Psoas muscle (tissue), 8 donors: ENCODE measurements at places on chromosomes 7 and 10.

- no peak for DNase-seq
These were observed 189.3 kb downstream of the CTNNA3 start for GRCh38 chr10:67506757-67507091.

- no peak for DNase-seq
These were observed 138.9 kb upstream of the CDK13 start for GRCh38 chr7:39811161-39811614.

DNA sequence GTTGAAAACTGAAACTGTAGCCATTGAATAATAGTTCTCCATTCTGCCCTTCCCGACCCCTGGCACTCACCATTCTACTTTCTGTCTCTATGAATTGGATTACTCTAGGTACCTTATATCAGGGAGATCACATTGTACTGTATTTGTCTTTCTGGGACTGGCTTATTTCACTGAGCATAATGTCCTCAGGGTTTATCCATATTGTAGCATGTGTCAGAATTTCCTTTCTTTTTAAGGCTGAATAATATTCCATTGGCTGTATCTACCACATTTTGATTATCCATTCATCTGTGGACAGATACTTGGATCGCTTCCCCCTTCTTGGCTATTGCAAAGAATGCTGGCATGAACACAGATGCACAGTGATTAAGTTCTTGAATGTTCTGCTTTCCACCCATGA, 107.4 kb downstream of the CDH23 start:
- no peak for DNase-seq

DNA sequence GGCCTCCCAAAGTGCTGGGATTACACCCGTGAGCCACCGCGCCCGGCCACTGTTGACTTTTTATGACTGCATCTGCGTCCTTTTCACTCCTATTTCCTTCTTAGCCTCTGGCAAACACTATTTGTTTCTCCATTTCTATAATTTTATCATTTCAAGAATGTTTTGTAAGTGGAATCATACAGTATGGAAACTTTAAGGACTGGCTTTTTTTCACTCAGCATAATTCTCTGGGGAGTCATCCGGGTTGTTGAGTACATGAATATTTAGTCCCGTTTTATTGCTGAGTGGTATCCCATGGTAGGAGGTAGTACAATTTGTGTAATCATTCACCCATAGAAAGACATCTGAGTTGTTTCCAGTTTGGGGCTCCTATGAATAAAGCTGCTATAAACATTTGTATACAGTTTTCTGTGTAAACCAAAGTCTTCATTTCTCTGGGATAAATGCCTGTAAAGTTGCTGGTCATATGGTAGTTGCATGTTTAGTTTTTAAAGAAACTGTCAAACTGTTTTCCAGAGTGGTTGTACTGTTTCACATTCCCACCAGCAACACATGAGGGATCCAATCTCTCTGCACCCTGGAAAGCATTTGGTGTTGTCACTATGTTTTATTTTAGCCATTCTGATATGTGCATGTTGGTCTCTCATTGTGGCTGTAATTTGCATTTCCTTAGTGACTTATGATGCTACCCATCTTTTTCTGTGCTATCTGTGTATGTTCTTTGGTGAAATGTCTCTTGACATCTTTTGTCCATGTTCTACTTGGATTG, 139.6 kb upstream of the EEPD1 start:
- DNase-seq, result no peak
